Amniotic stem cell (primary cell): ENCODE measurements at places on chromosomes 5 and 9.

DNA sequence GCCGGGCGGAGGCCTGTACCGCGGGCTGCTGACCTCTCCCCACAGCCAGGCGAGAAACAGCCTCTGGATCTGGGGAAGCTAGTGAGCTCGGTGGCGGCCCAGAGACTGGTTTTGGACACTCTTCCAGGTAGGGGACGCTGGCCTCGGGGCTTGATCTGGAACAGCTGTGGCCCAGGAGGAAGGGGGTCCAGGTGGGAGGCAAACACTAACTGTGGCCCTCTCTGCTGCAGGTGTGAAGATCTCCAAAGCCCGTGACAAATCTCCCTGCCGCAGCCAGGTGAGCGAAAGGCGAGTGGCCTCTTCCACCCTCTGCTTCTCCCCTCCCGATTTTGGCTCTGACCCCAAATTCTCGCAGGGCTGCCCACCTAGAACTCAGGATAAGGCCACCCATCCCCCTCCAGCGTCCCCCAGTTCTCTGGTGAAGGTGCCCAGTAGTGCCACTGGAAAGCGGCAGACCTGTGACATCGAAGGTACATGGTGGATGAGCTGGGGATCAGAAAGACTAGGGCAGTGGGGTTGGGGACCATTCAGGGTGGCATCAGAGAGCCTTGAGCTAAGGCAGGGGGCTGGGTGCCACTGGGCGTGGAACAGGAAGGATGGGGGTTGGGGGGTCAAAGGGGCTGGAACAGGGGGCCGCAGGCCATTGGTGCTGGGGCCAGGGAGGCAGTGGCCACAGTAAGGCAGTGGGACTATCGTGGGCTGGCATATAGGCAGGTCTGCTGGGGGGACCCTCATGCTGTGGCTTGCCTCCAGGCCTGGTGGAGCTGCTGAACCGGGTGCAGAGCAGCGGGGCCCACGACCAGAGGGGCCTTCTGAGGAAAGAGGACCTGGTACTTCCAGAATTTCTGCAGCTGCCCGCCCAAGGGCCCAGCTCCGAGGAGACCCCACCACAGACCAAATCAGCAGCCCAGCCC lies 12.9 kb upstream of the SLC34A1 start:
- no peak for DNase-seq

- no peak for DNase-seq
Observed at GRCh38 chr9:91697201-91697600, 252.8 kb downstream of the ROR2 start.

DNA sequence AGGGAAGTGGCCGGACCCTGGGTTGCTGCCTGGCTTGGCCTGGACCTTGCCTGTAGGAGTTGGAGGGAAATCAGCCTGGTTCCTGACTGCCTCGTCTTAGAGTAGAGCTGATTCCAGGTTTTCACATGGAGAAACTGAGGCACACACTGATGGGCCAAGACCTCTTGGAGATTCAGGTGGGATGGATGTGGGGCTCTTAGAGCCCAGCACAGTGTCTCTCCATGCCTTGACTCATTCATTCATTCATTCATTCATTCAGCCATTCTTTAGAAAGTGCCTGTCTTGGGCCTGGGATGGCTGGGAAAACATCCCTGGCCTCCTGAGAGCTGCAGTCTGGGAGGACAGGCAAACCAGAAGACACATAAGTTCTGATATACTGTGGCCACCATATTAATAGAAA lies 2.2 kb downstream of the LRRC8A start:
- DNase-seq: no peak

DNA sequence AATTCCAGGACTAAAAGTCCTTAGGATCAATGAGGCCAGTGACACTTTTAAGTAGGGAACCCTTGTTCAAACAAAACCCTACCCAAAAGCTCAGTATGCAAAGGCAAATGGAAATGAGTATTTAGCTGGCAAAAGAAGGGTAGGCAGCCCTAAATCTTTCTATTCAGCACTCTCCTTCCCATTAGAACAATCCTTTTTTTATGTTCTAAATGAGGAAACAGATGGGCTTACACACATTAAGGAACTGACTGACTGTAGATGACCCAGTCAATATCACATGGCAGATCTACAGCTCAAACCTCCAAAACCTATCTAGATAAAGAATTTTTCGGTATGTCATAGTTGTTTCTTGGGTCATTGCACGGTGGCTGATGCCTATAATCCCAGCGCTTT lies 7.2 kb downstream of the CSNK1A1 start:
- DNase-seq: no peak

GRCh38 chr9:36461323-36461722 lies 61.3 kb upstream of the RNF38 start:
- no peak for DNase-seq

- no peak for DNase-seq
Observed at GRCh38 chr5:16935231-16936149, 598 bp downstream of the MYO10 start.

GRCh38 chr9:79165020-79165780 lies 406.6 kb upstream of the TLE4 start:
- DNase-seq: no peak

- no peak for DNase-seq
Observed at GRCh38 chr5:68770551-68770950, 323.3 kb upstream of the SLC30A5 start.
